ENCODE measurements at places on chromosomes 1 and 21. TPM values are rescaled to one million over a fixed set of nuclear protein-coding genes. Genes with fewer than 3 reads are reported as not detected.
A peak's percentile ranks its signal among the peaks of the same experiment; 100 is the strongest.

The ELAVL4 gene
- total RNA-seq = 0.19 TPM

The IFNLR1 gene
- 5.5 TPM for total RNA-seq

The CGN gene
- total RNA-seq = 39.8 TPM

The NAV1 gene
- 3.3 TPM for total RNA-seq

The TLCD4 gene
- total RNA-seq = 181 TPM

The KLHDC9 gene
- 3.0 TPM for total RNA-seq

- H3K36me3 ChIP-seq = no peaks in the 10 kb centered on the region
- H3K27me3 ChIP-seq = no peaks in the 10 kb centered on the region
- H3K4me3 ChIP-seq = no peak overlapping the region
- no peak for DNase-seq
Observed at GRCh38 chr1:118145721-118146120, 39.3 kb downstream of the SPAG17 start.

GRCh38 chr1:202134645-202135172 is 9.8 kb downstream of the ARL8A start:
- no peaks in the 10 kb centered on the region for H3K27me3 ChIP-seq
- H3K36me3 ChIP-seq = peaks cover 4% of the 10 kb centered on the region
- H3K4me1 ChIP-seq = no peaks in the 10 kb centered on the region
- no peak overlapping the region for H3K4me3 ChIP-seq

DNA sequence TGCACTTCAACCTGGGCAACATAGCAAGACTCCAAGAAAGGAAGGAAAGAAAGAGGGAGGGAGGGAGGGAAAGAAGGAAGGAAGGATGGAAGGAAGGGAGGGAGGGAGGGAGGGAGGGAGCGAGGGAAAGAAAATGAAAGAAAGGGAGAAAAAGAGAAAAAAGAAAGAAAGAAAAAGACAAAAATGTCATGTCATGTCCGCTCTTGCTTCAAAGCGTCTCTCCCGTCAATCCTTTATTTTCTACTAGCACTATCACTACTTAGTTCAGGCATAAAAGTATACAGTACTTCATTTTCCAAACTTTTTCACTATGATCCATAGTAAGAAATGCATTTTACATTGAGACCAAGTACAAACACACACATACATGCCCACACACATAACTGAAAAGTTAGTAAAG is 64.7 kb downstream of the SH3GLB1 start:
- H3K36me3 ChIP-seq = no peaks in the 10 kb centered on the region
- H3K27me3 ChIP-seq = no peaks in the 10 kb centered on the region
- no peak overlapping the region for H3K27ac ChIP-seq
- no peak overlapping the region for H3K4me3 ChIP-seq
- DNase-seq = no peak

DNA sequence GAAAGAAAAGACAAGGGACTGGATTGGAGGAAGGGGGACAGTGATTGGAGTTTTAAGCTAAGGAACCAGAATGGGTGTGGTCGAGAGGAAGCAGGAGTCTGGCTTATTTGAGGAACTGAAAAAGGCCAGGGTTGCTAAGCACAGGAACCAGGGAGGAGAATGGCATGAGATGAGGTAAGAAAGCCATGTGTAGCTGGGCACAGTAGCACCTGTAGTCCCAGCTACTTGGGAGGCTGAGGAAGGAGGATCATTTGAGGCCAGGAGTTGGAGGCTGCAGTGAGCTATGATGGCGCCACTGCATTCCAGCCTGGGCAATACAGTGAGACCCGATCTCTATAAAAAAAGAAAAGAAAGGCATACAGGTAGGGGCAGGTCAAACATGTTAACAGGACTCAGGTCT is 8.1 kb upstream of the KHDRBS1 start:
- H3K27ac ChIP-seq = no peak overlapping the region
- H3K4me1 ChIP-seq = no peaks in the 10 kb centered on the region
- H3K4me3 ChIP-seq = no peak overlapping the region
- no peaks in the 10 kb centered on the region for H3K36me3 ChIP-seq
- DNase-seq = no peak

DNA sequence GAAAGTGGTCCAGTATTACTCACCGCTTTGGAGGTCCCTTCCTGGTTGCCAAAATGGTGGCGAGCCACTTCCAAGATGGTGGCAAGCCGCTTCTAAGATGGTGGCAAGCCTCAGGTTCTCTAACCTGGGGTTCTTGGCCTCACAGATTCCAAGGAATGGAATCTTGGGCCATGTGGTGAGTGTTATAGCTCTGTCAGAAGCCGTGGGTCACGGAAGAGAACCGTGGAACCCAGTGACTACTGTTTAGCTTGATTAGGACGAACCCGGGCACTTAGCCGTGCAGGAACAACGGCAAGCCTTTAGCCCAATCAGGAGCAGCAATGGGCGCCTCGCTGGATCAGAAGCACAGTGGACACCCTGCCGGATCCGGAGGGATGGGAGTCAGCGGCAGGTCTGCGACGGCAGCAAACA is 356.2 kb upstream of the TMPRSS15 start:
- H3K4me1 ChIP-seq = no peaks in the 10 kb centered on the region
- H3K27ac ChIP-seq = no peak overlapping the region
- H3K4me3 ChIP-seq = no peak overlapping the region
- DNase-seq = no peak

DNA sequence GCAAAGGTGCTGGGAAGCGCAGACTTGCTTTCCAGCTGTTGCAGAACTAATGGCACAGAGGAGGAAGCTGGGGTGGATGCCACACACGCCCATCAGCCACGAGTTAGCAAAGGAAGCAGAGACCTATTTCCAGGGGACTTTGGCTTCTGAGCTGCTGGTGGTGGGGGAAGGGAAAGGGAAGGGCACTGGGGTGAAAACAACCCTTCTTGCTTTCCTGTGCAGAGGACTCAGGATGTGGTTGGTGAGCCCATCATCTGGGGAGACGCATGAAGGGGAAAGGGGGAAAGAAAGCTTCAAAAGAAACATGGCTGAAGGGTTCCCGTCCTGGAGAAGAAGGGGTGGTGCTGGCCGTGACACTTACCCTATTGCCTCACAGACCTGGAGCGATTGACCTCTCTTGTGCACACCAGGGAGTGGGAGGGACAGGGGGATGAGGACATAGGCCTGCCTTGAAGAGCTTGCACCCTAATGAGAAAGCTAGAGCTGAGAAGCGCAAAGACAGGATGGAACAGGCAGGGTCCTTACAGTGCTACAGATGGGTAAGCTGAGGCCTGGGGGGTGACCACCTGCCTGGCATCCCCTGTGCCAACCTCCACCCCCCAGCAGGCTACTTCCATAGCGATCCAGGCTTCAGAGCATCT is 140.8 kb upstream of the RAB4A start:
- peak; percentile 88 for DNase-seq
- no peak overlapping the region for H3K4me3 ChIP-seq
- H3K4me1 ChIP-seq = peaks cover 8% of the 10 kb centered on the region
- H3K27me3 ChIP-seq = no peaks in the 10 kb centered on the region
- H3K36me3 ChIP-seq = no peaks in the 10 kb centered on the region

DNA sequence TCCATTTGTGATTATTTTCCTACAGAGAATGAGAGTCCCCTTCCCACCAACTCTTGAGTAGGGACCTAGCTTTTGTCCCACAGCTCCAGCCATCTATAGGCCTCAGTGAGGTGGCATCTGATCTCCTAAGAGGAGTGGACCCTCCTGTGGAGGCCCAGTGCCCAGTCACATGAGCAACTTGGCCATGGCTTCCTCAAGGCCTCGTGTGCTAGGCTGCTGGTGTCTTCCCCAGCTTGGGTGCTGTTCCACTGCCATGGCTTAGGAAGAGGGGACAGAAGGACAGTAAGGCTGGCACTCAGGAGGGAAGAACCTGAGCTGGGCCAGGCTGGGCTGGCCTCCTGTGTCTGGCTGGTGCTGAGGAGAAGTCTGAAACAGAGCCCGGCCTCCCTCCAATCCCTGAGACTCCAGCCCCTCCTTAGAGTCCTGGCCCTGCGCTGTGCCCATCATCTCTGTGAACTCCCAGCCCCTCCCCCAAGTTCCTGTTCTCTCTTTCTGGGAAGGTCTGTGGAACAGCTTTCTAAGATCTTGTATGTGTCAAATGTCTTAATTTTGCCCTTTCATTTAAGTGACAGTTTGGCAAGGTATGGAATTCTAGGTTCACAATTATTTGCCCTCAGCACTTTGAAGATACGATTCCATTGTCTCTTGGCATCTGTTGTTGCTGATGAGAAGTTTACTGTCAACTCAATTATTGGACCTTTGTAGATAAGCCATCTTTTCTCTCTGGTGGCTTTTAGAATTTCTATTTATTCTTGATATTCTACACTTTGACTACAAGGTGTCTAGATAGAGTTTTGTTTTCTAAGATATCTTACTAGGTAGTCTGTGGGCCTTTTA is 7.1 kb upstream of the KCNQ4 start:
- no peak overlapping the region for H3K27ac ChIP-seq
- no peaks in the 10 kb centered on the region for H3K4me1 ChIP-seq

DNA sequence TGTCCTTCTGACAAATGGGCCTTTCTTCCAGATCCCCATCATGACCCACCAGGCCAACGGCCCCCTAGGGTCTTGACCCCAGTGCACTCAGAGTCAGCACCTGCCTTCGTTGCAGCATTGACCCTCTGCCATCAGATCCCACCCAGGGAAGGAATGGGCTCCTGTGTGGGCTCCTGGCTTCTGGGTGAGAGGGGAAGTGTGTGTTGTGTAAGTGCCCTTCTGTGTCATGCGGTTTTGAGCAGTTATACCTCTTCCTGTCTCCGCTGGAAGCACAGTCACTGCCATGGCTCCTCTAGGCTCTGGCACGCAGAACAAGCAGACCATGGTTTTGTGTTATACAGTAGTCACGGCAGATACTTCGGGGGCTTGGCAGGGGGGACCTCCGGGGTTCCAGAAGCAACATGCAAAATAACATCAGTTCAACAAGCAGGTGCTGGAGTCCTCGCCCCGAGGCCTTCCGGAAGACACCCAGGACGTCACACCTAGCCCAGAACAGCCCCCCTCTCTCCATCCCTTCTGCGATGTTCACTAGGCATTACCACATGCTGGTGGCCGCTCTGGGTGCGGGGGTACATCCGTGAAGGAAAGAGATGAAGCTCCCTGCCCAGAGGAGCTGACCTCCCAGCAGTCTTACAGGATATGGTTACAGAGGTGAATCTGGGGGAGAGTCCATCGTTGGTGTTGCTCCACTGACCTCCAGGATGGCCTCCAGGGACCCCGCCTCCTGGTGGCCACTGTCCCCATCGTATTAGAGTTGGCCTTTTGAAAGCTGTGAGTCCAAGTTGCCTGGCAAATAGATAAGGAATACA is 17.4 kb upstream of the KCNAB2 start:
- DNase-seq = peak; percentile 61
- H3K27me3 ChIP-seq = no peaks in the 10 kb centered on the region
- no peak overlapping the region for H3K27ac ChIP-seq
- no peaks in the 10 kb centered on the region for H3K4me1 ChIP-seq
- H3K36me3 ChIP-seq = no peaks in the 10 kb centered on the region
- no peak overlapping the region for H3K4me3 ChIP-seq

DNA sequence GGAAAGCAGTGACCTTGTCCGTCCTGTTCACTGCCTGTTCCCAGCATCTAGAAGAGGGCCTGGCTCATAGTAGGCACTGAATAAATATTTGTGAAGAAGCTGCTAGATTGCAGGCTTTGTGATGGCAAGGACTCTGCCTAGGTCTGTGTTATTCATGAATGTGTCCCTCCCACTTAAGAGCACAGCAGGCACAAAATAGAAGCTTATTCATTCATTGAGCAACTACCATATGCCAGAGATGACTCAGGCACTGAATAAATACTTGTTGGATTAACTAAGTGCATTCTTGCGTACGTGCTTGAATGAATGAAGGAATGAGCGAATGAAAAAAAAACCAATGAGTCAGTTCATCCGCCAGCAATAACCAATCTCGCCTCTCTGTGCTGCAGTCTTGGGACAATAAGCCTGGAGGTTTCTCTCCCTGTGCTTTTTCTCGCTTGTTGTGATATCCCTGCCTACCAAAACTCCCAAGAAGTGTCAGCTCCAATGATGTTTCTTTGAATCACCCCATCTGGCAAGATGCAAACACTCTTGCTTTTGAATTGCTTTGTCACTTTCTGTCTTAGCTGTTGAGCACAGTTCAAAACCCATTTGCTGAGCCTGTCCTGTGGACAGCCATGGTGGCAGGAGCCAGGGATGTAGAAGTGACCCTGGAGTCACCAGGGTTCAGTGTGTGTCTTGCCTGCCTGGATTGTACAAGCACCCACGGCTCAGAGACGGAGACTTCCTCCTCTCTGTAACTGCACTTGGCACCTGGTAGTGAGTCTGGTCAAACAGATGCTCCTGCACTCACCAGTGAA is 143.9 kb downstream of the KAZN start:
- no peaks in the 10 kb centered on the region for H3K27me3 ChIP-seq
- H3K27ac ChIP-seq = no peak overlapping the region
- no peaks in the 10 kb centered on the region for H3K4me1 ChIP-seq
- DNase-seq = no peak
- H3K36me3 ChIP-seq = no peaks in the 10 kb centered on the region
- no peak overlapping the region for H3K4me3 ChIP-seq

- H3K4me3 ChIP-seq = no peak overlapping the region
- no peaks in the 10 kb centered on the region for H3K36me3 ChIP-seq
Observed at GRCh38 chr1:5844442-5844841, 147.8 kb downstream of the NPHP4 start.

DNA sequence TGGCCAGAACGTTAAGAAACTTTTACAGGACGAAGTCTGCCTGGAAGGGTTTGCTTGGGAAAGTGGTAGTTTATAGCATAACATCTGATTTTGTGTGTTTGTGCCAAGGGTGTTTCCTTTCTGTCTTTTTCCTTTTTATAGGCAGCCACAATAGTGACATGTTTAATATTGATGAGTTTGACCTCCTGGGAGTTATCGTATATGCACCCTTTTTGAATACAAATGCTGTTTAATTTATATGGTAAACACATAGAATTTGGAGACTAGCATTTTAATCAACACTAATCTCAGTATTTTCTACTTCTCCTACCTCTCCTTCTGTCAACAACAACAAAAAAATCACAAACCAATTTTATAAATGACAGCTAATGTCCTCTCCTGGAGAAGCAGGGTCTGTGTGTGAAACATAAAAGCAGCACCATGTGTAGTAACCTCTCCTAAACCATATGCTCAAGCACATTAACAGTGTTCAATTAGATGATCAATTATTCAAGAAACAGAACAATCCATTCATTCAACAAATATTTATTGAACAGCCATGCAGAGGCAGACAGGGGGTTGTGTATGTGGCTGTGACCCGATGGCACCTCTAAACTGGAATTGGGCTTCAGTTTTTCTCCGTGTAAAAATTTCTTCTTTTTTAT is 604 bp upstream of the FMN2 start:
- H3K27ac ChIP-seq = no peak overlapping the region
- no peaks in the 10 kb centered on the region for H3K36me3 ChIP-seq
- no peak overlapping the region for H3K4me3 ChIP-seq
- H3K27me3 ChIP-seq = no peaks in the 10 kb centered on the region
- peaks cover 7% of the 10 kb centered on the region for H3K4me1 ChIP-seq

- no peaks in the 10 kb centered on the region for H3K36me3 ChIP-seq
- no peak overlapping the region for H3K27ac ChIP-seq
- no peaks in the 10 kb centered on the region for H3K4me1 ChIP-seq
Observed at GRCh38 chr1:66285618-66286270, 248.2 kb upstream of the SGIP1 start.
